ENCODE measurements at places on chromosomes 7 and 10.
A peak's percentile ranks its signal among the peaks of the same experiment; 100 is the strongest.

- no peak for DNase-seq
Observed at GRCh38 chr10:84335516-84335915, 7.1 kb downstream of the CCSER2 start.

GRCh38 chr7:31763548-31763947 lies 76.5 kb downstream of the PPP1R17 start:
- no peak for DNase-seq

- no peak for DNase-seq
Observed at GRCh38 chr7:6142871-6143380, 111.8 kb downstream of the ANKRD61 start.

- DNase-seq = no peak
Observed at GRCh38 chr7:2488272-2488645, 12.1 kb upstream of the GRIFIN start.

GRCh38 chr7:113197274-113197673 lies 78.9 kb upstream of the SMIM30 start:
- no peak for DNase-seq

DNA sequence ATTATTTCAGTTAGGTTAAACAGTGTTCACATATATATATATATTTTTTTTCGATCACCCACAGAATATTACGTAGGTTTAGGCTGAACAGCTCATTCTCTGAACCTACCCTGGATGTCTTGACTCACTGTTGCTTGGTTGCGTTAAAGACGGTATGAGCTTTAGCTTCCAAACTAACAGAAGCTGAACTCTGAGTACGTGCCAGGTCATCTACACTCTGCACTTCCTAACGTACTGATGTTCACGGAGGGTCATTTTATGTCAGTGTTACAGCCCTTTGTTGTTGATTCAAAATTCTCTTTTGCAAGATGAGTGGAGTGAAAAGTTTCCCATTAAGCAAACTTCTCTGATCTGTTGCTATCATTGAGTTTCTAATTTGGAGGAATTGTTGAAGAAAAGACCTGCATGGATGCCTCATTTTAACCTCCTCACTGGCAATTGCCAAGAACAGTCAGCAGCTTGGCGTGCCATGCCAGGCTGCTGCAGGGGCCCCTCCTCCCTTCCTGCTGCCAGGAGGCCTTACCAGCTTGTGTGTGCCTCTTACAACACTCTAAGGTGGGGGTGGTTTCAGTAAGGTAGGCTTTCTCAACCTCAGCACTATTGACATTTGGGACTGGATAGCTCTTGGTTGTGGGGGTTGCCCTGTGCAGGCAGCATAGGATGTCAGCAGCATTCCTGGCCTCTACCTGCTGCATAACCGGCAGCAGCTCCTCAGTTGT lies 44.3 kb downstream of the INSYN2A start:
- no peak for DNase-seq

- no peak for DNase-seq
Observed at GRCh38 chr7:12174931-12175330, 36.2 kb upstream of the TMEM106B start.

- DNase-seq = peak; percentile 74
Observed at GRCh38 chr10:86536294-86536861, 14.8 kb upstream of the WAPL start.

- DNase-seq = no peak
Observed at GRCh38 chr10:100347568-100348195, 649 bp downstream of the SCD start.

- DNase-seq = no peak
Observed at GRCh38 chr7:27110186-27111031, 7.9 kb upstream of the HOXA2 start.

- DNase-seq = no peak
Observed at GRCh38 chr10:49071160-49071761, 44.1 kb downstream of the VSTM4 start.

GRCh38 chr10:102633848-102634247 lies 10.4 kb upstream of the TRIM8 start:
- no peak for DNase-seq

GRCh38 chr7:25389489-25390106 lies 161.3 kb upstream of the NPVF start:
- no peak for DNase-seq

GRCh38 chr7:148303295-148304082 lies 287.1 kb upstream of the C7orf33 start:
- DNase-seq = no peak

DNA sequence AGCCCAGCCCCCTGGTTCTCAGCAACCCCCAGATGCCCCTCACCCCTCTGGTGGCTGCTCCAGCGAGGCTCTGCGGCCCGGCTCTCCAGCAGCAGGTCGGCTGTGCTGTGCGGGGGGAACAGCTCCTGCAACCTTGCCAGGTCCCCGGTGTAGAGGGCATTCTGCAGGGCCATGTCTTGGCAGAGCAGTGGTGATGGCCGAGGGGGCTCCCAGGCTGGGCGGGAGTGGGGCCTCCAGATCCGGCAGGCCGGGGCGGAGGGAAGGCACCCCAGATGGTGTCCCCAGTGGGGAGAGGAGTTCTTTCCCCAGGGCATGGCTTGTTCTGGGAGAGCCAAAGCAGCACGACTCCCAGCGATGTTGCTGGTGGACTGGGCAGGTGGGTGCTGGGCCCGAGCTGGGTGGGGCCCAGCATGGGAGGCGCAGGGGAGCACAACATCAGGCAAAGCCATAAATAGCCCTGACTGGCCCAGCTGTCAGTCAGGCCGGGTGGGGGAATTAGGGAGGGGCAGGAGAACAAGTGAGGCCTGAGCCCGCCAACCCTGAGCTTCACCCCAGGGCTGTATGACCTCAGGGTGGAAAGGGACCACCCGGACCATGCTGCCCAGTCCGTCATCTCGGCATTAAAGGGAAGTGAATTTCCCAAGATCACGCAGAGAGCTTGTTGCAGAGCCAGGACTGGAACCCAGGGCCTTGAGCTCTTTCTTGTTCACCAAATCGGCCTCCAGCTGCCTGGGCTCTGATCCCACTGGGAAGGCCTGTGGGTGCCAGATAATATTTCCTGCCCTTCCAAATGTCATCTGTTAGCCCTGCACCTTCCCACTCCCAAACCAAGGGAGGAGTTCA lies 580 bp upstream of the ASB10 start:
- no peak for DNase-seq

DNA sequence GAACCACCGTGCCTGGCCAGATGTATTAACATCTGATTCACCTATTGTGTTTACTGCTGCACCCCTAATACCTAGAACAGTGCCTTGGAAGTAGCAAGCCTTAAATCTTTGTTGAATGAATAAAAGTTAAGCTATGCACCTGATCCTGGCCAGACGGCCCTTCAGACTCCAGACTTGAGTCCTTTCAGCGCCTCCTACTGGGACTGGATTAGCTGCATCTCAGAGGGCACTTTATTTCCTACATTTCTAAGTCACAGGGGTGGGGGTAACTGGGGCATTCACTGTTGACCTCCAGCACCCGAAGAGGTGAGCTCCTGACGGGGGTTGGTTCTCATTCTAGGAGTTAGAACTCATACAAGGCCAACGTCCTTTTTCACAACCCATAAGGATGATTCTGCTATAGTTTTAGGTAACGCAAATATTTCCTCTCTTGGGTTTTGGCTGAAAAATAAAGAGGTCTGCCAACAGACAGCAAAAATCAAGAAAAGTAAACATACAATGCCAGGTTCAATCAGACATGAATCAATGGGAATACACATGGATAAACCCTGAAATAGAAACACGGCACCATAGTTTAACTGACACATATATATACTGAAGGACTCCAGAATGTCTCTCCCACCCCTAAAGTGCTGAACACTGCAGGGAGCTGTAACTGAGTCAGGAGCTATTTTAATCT lies 48.0 kb upstream of the DLG5 start:
- no peak for DNase-seq

GRCh38 chr10:14843327-14843988 lies 5.4 kb downstream of the HSPA14 start:
- DNase-seq = no peak

- DNase-seq = no peak
Observed at GRCh38 chr7:3260401-3260715, 40.7 kb upstream of the SDK1 start.

- no peak for DNase-seq
Observed at GRCh38 chr10:54484186-54484585, 316.8 kb downstream of the PCDH15 start.

DNA sequence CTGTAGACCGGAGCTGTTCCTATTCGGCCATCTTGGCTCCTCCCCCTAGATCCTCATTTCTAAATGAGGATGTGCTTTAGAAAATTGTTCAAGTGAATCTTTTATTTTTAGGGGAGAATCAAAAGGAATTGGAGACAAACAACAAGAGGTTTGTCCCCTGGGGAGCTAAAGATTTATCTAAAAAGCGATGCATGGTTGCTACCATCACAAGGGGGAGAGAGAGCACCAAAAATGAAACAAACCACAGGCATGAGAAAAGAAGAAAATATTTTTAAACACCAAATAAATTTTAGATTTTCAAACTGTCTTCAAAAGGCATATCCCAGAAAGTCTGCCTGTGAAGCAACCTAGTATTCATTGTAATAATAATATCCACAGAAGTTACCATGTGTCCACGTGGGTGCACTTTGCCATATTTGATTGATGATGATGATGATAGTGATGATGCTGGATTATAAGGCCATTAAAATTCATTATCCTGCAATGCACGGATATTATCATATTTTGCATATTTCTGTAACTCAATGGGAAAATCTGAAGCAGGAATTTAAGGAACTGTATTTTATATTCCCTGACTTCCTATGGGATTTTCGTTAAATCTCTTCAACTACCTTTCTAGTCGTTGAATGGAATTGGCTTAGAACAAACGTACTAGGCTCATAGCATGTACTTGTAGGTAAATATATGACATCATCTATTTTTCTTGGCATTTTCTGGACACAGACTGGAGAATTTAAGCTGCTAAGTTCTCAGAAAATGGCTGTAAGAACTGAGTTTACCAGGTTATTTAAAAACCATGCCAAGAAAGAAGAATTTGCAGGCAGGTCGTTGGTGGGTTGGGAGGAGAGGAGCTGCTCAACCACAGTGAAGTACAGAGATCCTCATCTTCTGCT lies 171.6 kb downstream of the WDR37 start:
- no peak for DNase-seq

- DNase-seq = no peak
Observed at GRCh38 chr10:125866421-125867029, 14.6 kb downstream of the DHX32 start.

DNA sequence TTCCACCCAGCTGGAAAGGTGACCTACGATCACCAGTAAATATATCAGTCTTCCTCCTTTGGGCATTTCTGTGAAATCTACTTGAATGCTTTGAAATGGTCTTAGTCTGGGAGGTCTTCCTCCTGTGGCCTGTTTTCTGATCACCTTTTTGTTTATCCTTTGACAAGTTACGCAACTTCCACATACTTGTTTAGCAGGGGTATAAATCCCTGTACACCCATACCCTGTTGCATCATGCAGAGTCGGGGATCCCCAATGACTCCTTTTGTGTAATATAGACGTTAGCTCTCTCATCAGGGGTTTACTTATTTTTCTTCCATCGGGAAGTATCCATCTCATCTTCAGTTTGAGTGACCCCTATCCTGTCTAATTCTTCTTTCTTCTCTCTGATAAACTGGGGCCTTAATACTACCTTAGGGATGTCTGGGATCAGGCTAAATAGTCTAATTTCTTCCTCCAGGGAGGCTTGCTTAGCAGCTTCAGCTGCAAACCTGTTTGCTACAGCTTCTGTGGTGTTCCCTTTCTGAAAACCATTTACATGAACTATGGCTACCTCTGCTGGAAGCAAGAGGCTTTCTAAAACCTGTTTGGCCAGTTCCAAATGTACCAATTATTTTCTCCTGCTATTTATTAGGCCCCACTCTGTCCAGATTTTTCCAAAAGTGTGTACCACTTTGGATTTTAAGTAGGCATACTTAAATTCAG lies 25.8 kb downstream of the MAPK8 start:
- no peak for DNase-seq

DNA sequence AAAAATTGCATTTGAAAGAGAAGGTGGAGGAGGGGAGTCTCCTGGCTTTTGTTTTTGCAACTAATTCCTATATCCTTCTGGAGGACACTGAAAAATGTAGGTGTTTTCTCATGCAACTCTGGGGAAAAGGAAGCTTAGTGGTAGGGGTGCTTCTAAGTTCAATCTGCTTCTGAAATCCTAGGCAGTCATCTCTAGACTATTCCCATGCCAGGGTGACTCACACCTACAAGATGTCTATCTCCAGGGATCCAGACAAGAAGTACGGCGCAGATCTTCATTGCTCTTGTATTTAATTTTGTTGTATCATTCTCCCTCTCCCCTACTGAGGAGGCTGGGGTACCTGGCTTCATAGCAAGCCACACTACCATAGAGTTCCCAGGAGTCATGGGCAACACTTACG lies 258.8 kb downstream of the PHF14 start:
- no peak for DNase-seq

GRCh38 chr7:74579800-74580685 lies 77.5 kb upstream of the GTF2I start:
- no peak for DNase-seq

DNA sequence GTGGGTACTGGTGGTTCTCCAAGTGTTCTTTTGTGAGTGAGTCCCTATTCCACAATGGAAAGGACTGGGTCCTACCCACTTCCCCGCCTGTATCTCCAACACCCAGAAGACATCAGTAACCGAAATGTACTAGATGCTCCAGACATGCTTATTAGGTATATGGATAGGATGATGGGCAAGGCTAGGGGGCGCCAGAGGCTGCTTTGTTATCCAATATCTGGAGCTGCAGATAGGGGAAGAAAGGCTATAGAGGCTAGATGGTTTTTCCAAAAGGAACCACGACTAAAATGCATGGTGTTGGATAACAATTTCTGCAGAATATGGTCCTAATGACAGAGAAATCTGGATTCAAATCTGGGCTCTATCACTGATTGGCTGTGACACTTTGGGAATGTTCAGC lies 56.2 kb upstream of the TM9SF3 start:
- DNase-seq = no peak

DNA sequence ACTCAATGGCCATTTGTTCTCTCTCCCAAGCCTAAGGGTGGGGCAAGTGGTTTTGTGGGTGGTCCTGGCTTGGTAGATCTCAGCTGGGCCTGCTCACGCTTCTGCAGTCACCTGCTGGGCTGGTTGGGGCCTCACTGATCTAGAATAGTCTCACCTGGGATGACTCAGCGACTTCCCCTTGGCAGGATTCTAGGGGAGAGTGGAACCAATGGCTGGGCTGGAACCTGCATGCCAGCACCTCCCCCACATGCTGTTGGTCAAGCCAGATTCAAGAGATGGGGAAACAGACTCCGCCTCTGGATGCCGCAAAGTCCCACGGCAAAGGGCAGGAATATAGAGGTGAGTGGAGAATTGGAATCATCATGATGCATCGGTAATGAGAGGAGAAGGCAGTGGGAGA lies 292.9 kb upstream of the NPVF start:
- no peak for DNase-seq

GRCh38 chr7:151677581-151678226 lies 158.0 kb upstream of the RHEB start:
- no peak for DNase-seq

Data from naive thymus-derived CD8-positive, alpha-beta T cell (primary cell).